Amygdala (tissue), 56 donors: ENCODE measurements at places on chromosomes 1 and 21.

DNA sequence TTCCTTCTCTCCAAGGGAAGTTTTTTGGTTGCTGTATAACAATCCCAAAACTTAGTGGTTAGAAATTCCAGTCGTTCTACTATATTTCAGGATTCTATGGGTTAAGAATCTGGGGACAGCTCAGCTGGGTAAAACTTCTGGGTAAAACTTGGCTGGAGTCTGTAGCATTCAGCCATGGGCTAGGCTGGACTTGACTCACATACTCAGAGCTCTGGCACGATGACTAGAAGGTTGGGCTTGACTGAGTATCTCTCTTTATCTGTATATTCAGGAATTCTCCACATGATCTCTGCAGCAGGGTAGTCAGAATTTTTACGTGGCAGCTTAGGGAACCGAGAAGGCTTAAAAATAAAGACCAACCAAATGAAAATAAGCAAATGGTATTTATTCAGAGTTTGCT lies 28.2 kb upstream of the HRNR start:
- no peak for DNase-seq

- no peak for DNase-seq
Observed at GRCh38 chr1:51738681-51739080, 121.8 kb downstream of the OSBPL9 start.

- DNase-seq: no peak
Observed at GRCh38 chr1:233229288-233229687, 66.2 kb downstream of the PCNX2 start.

DNA sequence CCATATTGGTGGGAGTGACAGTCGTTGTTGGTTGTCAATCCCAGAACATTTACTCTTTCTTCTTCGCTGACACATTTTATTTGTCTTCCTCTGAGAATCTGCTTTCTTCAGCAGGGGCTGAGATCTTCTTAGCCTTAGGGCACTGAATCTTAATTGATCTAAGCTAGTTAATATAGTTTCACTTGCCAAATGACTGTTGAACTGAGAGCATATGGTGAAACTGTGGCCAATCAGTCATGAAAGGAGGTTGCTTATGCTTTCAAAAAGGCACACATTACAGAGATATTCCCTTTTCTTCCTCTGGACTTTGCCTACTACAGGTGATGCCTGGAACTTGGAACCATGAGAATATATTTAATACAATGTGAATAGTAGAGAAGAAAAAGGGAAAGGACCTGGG lies 60.0 kb upstream of the KIAA0040 start:
- no peak for DNase-seq

GRCh38 chr1:154595621-154596020 lies 12.4 kb downstream of the ADAR start:
- DNase-seq: no peak

GRCh38 chr1:147837129-147837963 lies 65.2 kb upstream of the GJA8 start:
- DNase-seq: no peak

DNA sequence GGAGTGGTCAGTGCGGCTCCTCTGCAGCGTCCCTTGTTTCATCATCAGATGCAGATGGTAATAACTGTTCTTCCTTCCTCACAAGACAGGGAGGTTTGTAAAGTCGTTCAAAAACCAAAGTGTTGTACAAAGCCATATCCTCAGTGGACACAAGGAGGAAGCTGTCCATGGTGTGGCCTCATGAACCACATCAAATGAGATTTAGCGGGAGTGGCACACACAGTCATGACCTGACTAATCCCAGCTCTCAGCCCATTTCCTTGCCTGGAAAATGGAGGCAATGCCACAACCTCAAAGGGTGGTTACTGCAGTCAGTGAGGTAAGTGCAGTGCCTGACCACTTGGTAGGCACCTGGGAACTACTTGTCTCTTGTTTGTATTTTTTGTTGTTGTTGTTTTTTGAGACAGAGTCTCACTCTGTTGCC lies 13.4 kb downstream of the ENTREP3 start:
- no peak for DNase-seq

DNA sequence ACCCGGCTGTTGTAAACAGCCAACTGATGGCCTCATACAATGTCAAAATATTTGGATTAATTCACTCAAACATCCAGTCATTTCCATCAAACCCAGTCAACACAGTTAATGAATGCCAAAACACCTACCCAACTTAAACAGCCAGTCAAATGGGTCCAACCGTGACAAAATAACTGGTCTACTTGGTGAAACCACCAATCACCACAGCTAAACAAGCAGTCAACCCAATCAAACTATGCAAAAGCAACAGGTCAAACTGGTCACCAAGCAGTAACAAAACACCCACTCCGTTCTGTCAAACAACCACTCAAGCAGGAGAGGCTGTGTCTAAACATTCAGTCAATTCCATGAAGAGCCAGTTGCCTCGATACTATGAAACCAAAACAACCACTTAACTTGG lies 119.2 kb downstream of the FOXD2 start:
- DNase-seq: no peak

- no peak for DNase-seq
Observed at GRCh38 chr1:36881068-36881405, 153.3 kb downstream of the GRIK3 start.

- no peak for DNase-seq
Observed at GRCh38 chr1:154998201-154998780, 4.3 kb upstream of the ZBTB7B start.

GRCh38 chr1:172122381-172122780 lies 281.1 kb downstream of the DNM3 start:
- DNase-seq: no peak

DNA sequence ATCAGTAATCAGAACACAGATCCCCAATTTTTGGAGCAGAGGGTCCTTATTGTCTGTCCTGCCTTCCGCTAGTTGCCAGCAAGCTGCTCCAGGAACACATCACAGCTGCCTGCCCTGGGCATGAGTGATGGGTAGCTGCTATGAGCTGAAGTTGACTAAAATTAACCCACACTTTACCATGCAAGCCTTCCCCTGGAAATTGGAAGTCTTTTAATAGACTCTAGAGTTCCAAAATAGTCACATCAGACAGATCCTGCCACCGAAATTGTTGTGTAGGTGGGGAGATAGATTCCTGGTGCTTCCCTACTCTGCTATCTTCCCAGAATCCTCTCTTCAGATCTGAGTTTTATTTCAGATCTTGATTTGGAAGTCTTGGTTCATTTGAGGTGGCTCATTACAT lies 63.1 kb upstream of the GCLM start:
- DNase-seq: no peak

- DNase-seq: no peak
Observed at GRCh38 chr1:234871039-234871709, 257.5 kb downstream of the TOMM20 start.

DNA sequence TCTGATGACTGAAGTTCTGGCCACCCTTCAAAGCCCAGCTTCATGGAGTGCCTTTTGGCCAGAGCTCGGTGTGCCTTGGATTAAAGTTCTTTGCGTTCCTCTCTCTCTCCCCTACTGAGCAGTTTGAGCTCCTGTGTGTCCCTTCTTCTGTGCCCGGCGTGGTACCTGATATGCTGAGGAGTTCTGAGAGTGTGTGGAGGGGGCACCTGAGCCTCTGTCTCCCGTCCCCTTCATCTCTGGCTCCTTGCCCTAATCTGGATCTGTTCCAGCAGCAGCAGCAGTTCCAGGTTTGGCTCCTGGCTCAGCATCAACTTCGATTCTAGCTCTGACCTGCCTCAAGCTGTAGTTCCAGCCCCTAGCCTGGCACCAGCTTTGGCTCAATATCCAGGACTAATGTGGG lies 25.1 kb upstream of the MYCL start:
- DNase-seq: no peak

- DNase-seq: no peak
Observed at GRCh38 chr1:109263234-109263596, 13.9 kb downstream of the CELSR2 start.
